ENCODE measurements at places on chromosomes 7 and 10.

GRCh38 chr10:132640326-132641125 is 102.9 kb downstream of the INPP5A start:
- DNase-seq: no peak

- DNase-seq: no peak
Measured at GRCh38 chr7:42099470-42100155, 137.4 kb downstream of the GLI3 start.

DNA sequence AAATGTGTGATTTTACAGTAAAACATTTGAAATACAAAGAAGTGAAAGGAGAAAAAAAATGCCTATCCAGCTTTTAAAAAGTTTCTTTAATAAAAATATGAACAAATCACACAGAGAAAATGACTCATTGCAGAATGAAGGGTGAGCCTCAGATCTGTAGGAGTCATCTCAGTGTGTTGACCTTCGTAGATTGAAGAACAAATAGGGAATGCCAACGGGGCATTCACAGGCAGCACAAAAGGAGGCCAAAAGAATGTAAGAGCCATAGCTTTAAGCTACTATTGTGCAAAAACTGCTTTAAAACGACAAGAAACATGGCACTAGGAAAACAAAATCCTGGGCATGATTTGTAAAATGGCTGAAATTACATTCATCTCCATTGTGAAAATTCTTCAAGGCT is 782.7 kb upstream of the CELF2 start:
- no peak for DNase-seq

- DNase-seq: no peak
Measured at GRCh38 chr10:55146032-55146431, 345.0 kb upstream of the PCDH15 start.

DNA sequence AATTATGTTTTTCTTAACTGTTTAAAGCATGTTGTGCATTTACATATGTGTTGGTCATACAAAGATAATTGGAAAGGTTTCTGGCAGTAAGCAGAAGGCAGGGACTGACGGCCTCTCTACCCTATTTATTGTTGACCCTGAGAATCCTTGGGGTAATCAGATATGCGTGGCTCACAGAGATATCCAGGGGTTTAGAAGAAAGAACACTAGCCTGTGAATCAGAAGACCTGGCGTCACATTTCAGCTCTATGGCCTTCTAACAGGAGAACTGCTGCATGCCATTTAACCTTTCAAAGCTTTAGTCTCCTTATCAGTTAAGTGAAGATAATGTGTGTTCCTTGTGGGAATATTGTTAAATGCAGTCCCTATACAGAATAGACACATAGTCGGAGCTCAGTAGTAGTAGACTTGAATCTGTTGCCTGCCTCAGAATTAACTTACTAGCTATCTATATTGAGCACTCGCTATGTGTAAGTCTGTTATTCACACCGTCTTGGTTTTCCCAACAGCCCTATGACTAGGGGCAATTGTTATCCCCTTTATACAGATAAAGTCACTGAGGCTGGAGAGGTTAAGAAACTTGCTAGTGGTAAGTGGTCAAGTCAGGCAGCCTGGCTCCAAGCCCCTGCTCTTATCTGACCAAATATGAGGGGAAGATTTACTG is 129.6 kb upstream of the ANKRD1 start:
- no peak for DNase-seq

- no peak for DNase-seq
Measured at GRCh38 chr10:52965938-52966401, 193.4 kb upstream of the MBL2 start.

DNA sequence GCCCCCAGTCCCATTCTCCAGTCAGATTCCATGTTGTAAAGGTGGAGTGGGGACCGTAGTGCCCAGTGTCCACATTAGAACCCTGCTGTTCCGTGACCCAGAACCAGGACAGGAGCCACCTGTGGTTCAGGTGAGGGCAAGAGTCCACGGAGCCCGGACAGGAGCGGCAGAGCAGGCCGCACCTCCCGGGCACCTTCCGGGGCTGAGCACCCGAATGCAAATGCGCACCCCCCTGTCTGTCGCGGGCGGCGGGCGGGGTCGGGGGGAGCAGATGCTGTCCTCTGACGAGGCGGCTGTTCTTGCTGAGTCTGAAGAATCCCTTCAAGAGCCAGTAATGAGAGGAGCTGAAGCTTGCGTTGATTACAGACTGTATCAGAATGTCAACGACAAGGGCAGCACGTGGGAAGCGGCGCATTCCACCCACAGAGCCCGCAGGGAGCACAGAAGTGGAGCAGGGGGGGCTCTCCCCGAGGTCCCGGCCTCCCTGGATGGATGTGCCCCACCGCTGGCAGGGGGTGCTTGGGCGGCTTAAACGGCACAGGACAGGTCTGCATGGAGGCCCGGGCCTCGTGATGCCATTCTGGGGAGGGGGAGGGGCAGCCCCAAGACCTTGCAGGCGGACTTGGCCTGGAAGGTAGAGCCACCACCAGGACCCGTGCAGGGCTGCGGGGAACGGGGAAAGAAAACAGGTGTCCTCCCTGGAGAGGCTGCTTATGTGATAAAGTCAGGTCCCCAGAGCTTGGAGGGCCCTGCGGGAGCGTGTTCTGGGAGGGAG is 407.5 kb upstream of the RNF32 start:
- no peak for DNase-seq

- DNase-seq: no peak
Measured at GRCh38 chr7:32941181-32941580, 16.1 kb upstream of the FKBP9 start.

- no peak for DNase-seq
Measured at GRCh38 chr7:24881623-24882022, 98.4 kb downstream of the OSBPL3 start.

DNA sequence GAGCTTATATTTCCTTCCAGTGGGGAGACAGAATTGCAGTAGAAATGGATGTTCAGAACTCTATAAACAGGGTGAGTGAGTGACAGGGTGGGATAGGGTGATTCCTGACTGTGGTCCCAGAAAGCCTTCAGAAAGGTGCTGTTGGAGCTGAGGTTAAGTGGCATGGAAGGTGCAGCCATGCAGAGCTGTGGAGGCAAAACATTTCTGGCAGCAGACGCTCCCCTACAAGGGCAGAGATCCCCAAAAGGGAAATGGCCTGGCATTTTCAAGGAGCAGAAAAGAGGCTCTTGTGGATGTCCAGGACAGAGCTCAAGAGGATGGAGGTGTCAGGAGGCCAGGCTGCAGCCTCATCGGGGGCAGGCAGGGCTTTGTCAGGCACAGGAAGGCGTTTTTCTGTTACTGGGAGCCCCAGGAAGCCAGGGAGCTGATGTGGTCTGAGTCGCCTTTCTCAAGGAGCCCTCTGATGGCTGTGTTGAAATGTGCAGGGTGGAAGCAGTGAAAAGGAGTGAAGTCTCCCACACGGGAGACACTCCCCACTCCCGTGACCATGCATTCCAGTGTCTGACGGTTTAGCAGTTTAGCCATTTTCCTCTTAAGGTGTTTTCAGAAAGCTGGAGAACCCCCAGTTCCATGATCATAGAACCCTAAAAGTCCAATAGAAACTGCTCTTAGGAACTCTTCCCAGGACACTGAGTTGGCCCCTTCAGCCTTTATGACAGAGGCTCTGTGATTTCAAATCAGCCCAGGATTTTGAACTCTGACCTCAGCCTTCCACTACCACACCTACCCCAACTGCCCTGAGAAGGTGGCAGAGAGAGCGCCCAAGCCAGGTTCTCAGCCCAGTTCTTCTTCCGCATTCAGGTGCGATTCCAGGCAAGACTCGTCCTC is 96.2 kb downstream of the C10orf105 start:
- DNase-seq: no peak

GRCh38 chr7:92002720-92003119 is 62.1 kb downstream of the AKAP9 start:
- DNase-seq: no peak

DNA sequence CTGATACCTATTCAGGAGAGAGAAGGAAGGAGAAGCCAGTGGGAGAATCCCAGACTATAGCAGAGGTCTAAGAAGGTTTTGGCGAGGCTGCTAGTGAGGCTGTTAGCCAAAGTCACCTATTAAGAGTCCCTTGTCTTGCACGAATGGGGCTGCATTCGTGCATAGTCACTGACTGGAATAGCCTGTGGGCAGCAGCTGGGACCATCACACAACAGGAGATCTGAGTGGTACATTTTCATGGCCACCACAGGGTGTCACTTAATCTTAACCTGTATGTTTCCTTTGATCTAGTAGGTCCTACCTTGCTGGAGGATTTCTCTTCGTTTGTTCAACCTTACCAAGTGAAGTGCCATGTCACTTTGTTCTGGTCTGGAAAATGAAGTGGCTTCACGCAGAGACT is 319.9 kb downstream of the BMPER start:
- no peak for DNase-seq

DNA sequence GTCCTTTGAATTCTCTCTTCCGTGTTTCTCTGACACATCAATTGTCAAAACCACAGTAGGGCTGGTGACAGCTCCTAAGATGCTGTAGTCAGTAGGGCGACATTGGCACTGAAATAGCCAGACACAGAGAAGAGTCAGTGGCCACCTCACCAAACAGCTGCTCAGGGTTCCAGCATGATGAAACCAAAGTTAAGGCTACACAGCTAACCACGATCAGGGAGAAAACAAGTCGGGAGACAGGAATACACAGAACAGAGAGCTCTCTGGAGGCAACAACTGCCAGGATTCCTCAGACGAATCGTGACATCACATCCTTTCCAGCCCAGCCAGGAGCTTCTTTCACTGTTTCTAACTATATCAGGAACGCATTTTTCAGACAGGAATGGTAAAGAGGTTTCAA is 922.2 kb downstream of the SORCS1 start:
- no peak for DNase-seq

- DNase-seq: no peak
Measured at GRCh38 chr10:46029461-46030030, 877 bp downstream of the NCOA4 start.

DNA sequence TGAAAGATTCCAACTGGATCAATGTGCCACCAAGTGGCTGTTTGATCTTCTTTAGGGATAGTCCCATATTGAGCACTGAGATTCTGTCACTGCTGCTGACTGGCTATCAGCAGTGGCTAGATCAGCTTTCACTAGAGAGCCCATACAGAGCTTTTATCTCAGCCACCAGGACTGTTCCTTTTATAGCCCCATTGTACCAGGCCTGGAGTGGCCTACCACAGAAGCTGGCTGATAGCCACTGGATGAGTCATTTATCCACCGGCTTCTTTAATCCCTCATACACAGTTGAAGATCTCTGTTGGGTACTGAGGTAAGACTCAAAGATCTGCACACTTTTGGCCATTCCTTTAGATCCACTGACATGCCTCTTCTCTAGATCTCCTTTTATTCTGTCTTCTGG is 1101.1 kb downstream of the SORCS3 start:
- DNase-seq: no peak

DNA sequence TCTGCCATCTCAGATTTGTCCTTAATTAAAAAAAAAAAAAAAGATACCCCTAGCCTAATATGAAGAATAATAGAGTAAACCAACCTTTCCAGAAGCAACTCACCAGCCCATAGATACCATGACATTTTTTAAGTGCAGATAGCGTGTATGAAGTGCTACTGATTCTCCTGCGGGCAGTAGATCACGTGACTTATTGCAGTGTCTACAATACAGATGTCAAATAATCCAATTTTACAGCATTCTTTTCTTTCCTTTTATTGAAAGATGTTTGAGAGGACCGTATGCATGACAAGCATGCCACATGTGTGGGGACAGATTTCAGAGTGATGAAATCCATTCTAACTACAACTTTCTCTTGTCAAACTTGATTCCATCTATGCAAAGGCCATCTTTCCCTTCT is 232.9 kb upstream of the SP4 start:
- DNase-seq: no peak

DNA sequence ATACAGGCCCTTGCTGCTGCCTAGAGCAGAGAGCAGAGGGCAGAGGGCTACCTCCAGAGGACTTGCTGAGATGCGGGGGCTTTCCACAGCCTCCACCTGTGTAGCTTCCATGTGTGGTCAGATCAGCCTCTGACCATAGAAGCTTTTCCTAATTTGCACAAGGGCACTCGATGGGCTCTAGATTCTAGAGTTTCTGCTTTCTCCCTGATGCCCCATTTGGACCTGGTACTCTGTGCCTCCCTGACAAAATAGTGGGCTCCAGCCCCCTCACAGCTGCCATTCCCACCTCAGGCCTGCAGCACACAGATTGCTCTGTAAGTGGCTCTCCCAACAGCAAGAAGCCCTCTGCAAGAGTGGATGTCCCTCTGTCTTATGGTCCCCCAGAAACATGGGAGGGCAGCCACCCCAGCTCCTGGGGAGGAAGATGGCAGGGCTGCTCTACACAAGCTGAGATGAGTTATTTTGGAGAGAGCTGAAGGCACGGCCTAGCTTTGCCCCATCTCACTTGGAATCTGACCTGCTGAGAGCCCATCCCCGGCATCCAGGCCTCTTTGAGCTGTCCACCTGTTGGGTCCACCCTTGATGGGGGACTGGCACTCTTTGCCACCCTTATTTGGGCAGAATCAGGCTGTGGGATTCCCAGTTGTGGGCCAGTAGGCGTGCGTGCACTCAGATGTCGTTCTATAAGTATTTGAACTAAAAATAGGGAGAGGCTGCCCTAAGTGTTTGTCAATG is 16.7 kb downstream of the TMEM273 start:
- no peak for DNase-seq

DNA sequence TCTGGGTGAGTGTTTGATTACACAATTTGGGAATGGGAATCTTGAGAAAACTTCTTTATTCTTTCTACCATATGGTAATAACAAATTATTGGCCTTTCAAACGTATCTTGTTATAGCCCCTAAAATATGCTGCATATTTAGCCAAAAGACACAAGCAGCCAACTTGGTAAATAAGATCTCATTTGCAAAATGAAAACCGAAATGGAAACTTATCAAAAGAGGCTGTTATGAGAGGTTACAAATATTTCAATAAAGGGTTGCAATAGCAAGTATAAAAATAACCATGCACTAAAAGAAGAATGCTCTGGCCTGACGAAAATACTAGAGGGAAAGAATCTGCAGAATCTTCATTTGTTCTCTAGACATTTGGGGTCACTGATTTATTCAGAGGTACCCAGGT is 259.5 kb upstream of the LRRN3 start:
- no peak for DNase-seq

DNA sequence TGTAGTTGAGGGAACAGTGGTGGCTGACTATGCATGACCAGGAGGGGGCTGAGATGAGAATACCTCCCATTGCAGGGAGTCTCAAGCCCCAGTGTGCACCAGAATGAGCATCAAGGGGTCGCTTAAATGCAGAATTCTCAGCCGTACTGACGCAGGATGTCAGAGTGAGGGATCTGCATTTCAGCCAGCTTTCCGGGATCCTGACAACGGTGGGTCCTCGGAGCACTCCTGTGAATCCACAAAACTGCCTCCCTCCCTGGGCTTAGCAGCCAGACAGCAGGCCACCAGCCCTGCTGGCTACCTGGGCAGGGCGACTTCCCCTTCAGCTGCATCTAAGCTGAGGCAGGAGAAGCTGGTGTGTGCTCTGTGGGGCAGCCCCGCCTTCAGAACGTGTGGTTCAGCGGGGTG is 21.8 kb upstream of the LOXL4 start:
- DNase-seq: no peak

GRCh38 chr7:75727881-75728593 is 10.7 kb downstream of the HIP1 start:
- DNase-seq: no peak

- no peak for DNase-seq
Measured at GRCh38 chr10:6062101-6062771, at the start of gene IL2RA. IL2RA (minus strand) TSS chr10:6062367; CDS start chr10:6062151, 216 bp downstream.

- no peak for DNase-seq
Measured at GRCh38 chr7:151366166-151366879, 24.7 kb downstream of the NUB1 start.

GRCh38 chr10:62597226-62597625 is 207.3 kb upstream of the ADO start:
- DNase-seq: no peak

GRCh38 chr7:50633414-50633710 is 68.2 kb upstream of the DDC start:
- DNase-seq: no peak

- DNase-seq: no peak
Measured at GRCh38 chr10:121974019-121974534, 940 bp downstream of the NSMCE4A start.
